WERI-Rb-1 (cell line): ENCODE measurements at places on chromosomes 2 and 18.

- DNase-seq: no peak
These were observed 7.7 kb downstream of the LPIN1 start for GRCh38 chr2:11753886-11754699.

GRCh38 chr2:169038338-169038757 lies 7.2 kb upstream of the ABCB11 start:
- no peak for DNase-seq

- DNase-seq: no peak
These were observed 8.8 kb upstream of the IFIH1 start for GRCh38 chr2:162327134-162327769.

DNA sequence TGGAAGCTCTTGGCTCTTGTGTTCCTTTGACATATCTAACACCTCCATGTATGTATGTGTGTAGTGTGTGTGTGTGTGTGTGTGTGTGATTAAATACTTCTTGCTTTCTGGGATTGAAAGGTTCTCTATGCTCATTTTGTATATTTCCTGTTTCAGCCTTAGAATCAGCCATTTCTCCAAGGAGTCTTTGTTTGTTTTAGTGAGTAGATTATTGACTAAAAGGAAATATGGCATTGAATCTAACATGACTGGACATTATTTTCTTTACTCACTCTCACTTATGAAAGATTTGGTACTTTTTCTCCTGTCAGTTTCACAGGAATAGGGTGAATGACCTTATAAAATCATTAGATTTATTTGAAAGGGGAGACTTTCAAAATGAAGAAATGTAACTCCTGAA lies 413.8 kb upstream of the SLC14A2 start:
- DNase-seq: no peak

DNA sequence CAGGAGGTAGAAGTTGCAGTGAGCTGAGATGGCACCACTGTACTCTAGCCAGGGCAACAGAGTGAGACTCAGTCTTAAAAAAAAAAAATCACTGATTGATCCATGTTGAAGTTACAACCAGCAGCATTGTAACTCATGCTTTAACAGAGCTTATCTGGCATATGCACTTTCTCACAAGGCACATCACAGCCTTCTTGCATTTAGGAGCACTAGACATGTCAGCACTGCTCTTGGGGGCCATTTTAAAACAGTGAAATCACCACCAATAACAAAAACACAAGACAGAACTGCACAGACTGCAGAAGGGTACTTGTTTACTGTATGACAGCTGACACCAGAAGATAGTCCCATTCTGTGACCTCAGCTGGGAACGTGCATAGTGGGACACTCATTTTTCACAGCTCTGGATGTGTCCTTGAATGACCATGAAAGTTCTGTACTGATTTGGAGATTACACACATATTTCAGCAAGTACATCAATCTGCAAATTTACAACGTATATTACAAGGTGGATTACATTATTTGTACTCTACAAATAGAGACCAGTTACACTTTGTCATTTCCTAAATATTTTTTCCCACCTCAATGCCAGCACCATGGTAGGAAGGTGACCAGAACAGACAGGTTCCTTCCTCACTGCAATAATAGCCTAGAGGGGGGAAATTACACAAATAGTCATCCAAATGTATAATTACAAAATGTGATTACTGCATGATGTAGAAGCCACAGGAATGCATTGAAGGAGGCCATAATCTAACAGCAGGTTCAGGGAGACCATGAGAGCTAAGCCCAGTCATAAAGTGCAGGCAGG lies 35.1 kb downstream of the CCBE1 start:
- DNase-seq: no peak

DNA sequence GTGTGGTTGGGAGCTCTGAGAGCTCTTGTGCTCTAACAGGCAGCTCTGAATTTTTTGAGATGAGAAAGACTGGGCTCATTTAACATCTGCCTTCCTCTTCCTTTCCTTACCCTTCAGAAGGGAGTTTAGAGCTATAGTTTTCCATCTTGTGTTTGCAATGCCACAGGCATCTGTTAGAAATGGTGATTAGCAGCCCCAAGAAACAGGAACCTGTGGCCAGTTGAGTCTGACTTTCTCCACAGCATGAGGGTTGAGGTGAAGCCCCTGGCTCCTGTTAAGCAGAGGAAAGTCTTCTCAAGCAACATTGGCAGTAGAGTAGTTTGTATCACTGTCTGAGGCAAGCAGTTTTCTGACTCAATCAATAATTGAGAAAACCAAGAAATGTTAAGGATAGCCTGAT lies 577.4 kb downstream of the ZEB2 start:
- DNase-seq: no peak
